ENCODE measurements at places on chromosomes 2 and 18. TPM values are rescaled to one million over a fixed set of nuclear protein-coding genes. Genes with fewer than 3 reads are reported as not detected.

Gene LYPD6B
- total RNA-seq: not detected

Gene KCNG2
- not detected for total RNA-seq

Gene PSTPIP2
- total RNA-seq: 3.1 TPM

Gene C2orf15
- not detected for total RNA-seq

Gene CD207
- total RNA-seq: not detected

Gene CD8B2
- not detected for total RNA-seq

Gene IL1F10
- total RNA-seq: not detected

Measured in uterine smooth muscle cell (primary cell).